Sciatic nerve (tissue), 2 donors: ENCODE measurements at places on chromosomes 3 and 15.
A peak's percentile ranks its signal among the peaks of the same experiment; 100 is the strongest.

- no peak for DNase-seq
These were observed 307.4 kb downstream of the NTRK3 start for GRCh38 chr15:87949151-87949574.

DNA sequence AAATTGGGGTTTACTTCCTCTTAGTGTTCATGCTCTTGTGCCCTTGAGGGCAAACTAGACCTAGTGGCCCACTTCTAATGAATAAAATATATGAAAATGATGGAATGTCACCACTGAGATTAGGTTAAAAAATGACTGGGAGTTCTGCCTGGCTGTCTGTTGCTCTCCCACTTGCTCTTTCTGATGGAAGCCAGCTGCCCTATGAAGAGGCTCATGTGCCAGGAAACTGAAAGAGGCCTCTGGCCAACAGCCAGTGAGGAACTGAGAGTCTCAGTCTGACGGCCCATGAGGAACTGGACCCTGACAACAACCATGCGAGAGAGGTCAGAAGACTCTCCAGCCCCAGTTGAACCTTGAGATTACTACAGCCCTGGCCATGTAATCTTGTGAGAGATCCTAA lies 107.1 kb upstream of the FHIT start:
- DNase-seq = peak; percentile 78

- DNase-seq = no peak
These were observed 106.3 kb downstream of the ZBTB20 start for GRCh38 chr3:115040673-115041286.

- no peak for DNase-seq
These were observed 317.5 kb downstream of the GBE1 start for GRCh38 chr3:81443958-81444357.

DNA sequence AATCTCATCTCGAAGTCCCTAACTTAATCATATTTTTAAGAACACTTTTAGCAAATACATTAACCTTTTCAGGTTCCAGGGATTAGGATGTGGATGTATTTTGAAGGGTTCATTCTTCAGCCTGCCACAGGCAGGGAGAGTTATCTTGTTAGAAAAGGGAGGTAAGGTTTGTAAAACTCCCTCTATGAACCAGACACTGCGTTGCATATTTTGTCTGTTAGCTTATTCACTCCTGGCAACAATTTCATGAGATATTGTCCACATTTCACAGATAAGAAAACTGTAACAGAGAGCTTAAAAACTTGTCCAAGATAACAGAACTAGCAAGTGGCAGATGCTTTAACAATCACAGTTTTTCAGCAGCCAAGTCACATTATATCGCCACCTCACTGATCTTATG lies 155.4 kb downstream of the DIPK2A start:
- DNase-seq = no peak

DNA sequence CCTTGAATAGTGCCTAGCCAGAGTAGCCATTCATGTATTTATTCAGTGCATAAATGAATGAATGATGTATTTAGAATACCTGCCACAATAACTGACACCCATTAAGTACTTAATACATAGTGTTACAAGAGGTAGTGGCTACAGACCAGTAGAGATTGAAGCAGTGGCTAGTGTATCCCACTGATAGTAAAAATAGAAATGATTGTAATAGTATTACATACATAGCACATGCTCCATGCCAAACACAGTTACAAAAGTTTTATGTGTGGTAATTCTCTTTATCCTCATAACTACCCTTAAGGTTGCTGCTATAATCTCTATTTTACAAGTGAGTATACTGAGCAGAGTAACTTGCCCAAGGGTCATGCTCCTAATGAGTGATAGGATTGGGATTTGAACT lies 30.3 kb upstream of the SCAANT1 start:
- no peak for DNase-seq

GRCh38 chr15:50929062-50929461 lies 20.6 kb downstream of the AP4E1 start:
- no peak for DNase-seq

- DNase-seq = no peak
These were observed 13.1 kb upstream of the DUT start for GRCh38 chr15:48318131-48318530.

DNA sequence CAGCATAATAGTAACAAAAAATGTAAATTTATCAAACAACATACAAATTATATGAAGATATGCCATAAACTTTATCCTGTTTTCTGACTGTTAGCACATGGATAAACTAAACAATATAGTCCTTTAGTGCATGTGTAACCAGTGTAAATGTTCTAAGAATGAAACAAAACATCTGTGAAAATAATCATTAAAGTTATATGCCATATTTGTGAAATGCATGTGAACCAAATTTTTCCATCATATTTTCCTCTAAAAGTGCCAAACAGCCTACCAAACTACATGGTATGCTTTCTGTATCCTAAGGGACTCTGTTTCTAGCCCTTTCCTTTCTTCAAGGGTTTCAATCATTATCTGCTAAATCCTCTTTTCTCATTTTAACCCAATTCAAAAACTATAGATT lies 23.9 kb upstream of the RSL24D1 start:
- DNase-seq = no peak

GRCh38 chr3:197549261-197549885 lies 6.4 kb downstream of the BDH1 start:
- no peak for DNase-seq

DNA sequence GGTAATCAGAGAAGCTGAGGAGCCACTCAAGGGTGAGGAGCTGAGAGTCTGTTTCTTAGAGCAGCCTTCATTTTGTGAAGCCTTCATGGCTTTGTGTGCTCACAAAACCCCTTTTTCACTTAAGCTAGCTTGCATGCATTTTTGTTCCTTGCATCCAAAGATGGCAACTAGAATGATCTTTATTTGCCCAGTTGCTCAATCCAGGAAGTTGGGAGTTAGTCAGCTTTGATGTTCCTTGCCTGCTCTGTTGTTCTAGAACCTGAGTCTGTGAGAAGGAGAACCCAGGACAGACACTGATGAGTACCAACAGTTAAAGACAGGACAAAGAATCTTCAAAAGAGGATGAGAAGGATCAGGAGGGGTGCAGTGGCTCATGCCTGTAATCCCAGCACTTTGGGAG lies 81.8 kb downstream of the IL20RB start:
- DNase-seq = no peak

- no peak for DNase-seq
These were observed 56.7 kb upstream of the TSEN2 start for GRCh38 chr3:12427551-12427950.

- DNase-seq = no peak
These were observed 69.7 kb upstream of the MME start for GRCh38 chr3:155010416-155010815.

DNA sequence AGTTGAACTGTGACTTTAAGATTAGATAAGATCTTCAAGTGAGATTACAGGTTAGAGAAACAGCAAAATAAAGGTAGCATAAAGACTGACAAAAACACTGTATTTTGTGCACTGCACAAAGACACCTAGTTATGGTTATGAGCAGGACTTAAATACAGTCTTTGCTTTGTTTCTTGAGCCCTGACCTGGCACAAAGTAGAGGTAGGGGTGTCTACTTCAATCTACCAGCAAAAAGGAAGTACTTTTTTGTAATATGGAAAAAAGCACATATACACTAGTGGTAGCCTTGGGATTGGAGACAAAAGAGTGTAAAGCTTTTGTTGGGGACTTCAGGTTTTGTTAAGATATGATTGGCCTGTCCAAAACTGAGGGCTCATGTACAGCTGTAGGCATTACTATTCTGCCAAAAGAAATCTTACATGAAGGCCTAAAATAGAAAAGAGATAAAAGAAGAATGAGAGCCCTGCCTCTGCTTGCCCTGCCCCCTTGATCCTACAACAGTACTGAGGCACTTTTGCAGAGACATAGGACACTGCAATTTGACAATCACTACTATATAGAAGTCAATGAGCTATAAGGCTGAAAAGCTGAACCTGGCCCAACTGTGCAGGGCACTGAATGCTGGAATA lies 194.3 kb downstream of the CBLB start:
- no peak for DNase-seq

GRCh38 chr15:91936182-91936775 lies 82.8 kb downstream of the SLCO3A1 start:
- DNase-seq = no peak

GRCh38 chr3:187744169-187745151 lies 808 bp downstream of the BCL6 start:
- peak; percentile 82 for DNase-seq

DNA sequence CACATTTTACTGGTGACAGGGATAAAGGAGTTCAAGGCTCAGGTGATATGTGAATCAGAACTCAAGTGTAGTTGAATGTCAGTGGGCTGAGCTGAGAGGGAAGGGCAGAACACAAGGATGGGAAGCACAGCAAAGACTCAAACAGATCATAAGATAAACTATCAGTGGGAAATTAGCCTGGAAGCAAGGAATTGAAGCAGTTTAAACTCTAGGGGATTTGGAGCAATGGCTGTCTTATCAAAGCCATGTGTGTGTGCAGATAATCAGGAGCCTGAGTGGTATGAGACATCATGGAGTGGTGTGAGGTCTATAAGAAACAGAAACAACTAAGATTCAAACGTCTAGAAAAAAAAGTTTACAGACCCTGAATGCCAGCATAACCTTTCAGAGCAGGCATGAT lies 634.6 kb downstream of the AGBL1 start:
- DNase-seq = no peak

- no peak for DNase-seq
These were observed 115.8 kb upstream of the FLNB start for GRCh38 chr3:57892423-57892822.

GRCh38 chr3:120536642-120537041 lies 59.5 kb upstream of the NDUFB4 start:
- no peak for DNase-seq

GRCh38 chr3:158801201-158801600 lies 653 bp upstream of the MFSD1 start:
- no peak for DNase-seq

GRCh38 chr3:122665881-122666280 lies 14.8 kb upstream of the PARP14 start:
- no peak for DNase-seq

- no peak for DNase-seq
These were observed 56.5 kb downstream of the MCTP2 start for GRCh38 chr15:94287794-94288246.

DNA sequence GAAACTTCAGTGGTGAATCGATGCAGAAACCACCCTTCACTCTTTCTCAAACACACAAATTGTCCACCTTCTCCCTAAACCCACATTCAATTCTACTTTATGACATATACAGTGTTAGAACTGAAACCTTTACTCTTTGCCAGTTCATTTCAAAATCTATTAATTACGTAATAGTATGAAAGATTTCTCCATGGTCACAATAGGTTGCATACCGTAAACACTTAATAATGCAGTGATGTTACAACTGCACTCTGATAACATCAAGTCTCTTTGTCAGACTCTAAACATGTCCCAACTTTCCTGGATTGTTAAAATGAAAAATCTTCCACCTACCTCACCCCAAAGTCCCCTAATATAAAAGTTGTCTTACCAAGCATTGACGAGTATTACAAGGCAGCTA lies 111.8 kb upstream of the PROK2 start:
- DNase-seq = no peak

- no peak for DNase-seq
These were observed 556.1 kb downstream of the PLOD2 start for GRCh38 chr3:145604851-145605250.

DNA sequence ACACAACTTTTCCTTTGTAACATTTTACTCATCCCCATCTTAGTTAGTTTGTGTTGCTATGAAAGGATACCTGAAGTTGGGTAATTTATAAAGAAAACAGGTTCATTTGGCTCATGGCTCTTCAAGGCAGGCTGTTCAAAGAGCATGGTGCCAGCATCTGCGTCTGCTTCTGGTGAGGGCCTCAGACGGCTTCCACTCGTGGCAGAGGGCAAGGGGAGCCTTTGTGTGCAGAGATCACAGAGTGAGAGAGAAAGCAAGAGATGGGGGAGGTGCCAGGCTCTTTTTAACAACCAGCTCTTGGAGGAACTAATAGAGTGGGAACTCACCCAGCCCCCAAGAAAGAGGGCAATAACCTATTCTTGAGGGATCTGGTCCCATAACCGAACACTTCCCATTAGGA lies 23.1 kb downstream of the PLA2G4F start:
- no peak for DNase-seq

DNA sequence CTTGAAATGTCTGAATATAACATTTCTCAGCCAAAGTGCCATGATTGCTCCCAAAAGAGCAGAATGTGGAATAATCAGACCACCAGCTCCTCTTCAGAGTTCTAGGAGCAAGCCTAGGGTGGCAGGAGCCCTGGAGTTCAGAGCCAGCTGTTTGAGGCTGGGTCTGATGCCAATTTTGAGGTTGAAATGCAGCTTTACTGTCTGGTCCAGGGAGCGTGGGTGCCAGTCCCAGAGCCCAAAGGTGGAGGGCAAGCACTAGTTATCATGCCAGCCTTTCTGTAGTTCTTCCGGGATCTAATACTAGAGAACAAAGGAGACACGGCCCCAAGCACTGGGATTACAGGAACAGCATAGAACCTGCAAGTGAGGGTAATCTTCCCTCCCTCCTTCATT lies 69.3 kb downstream of the TNFAIP8L3 start:
- DNase-seq = no peak

GRCh38 chr3:36011791-36012190 lies 368.5 kb upstream of the STAC start:
- DNase-seq = no peak

GRCh38 chr3:12741209-12741608 lies 17.9 kb downstream of the TMEM40 start:
- no peak for DNase-seq

DNA sequence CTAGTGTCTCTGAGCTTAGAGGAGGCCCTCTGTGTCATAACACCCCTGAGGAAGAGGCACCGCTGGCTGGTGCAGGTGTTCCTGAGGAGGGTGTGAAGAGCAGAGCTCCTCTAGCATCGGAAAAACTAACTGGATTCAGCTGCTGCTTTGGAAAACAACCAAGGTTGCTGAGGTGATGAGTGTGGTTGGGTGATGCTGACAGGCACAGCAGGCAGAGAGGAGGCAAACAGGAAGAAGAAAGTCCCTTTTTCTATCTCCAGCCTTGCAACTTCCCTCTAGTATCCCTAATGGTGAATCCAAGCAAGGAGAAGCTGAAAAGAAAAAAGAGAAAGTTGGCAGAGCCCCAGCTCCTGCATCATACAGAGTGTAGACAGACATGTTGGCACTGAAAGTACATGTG lies 3.8 kb upstream of the OR4F15 start:
- DNase-seq = no peak

DNA sequence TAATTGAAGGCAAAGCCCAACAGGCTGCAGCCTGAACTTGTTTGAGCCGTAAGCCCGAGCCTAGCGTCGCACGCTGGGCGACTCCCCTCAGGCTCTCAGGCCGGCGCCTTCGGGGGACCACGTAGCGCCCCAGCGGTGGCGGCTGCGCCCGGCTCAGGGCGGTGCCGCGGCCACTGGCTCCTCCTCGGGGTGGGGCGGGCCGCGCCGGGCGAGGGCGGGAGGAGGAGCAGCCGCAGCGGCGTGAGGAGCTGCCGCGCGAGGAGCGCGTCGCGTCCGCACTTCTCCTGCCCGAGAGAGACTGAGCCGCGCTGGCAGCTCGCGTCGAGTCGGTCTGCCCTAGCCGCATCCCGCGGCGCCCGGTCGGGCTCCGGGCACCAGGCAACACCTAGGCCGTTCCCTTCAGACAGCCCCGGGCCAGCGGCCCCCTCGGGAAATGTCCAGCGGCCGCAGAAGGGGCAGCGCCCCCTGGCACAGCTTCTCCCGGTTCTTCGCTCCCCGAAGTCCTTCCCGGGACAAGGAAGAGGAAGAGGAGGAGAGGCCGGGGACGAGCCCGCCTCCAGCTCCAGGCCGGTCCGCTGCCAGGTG lies at the start of gene CRYBG3:
Gene CRYBG3 (plus strand): TSS at position 238 of the 585 bp plus-strand sequence. CDS start 196 bp downstream, at position 434.
- peak; percentile 89 for DNase-seq

GRCh38 chr3:151430821-151431484 lies 29.9 kb downstream of the IGSF10 start:
- DNase-seq = no peak

GRCh38 chr15:89385596-89386331 lies 51.1 kb upstream of the POLG start:
- DNase-seq = no peak
